Testis (tissue), 5 donors: ENCODE measurements at places on chromosomes 6 and 20.

GRCh38 chr20:24460712-24461111 is 8.7 kb upstream of the SYNDIG1 start:
- DNase-seq: no peak

DNA sequence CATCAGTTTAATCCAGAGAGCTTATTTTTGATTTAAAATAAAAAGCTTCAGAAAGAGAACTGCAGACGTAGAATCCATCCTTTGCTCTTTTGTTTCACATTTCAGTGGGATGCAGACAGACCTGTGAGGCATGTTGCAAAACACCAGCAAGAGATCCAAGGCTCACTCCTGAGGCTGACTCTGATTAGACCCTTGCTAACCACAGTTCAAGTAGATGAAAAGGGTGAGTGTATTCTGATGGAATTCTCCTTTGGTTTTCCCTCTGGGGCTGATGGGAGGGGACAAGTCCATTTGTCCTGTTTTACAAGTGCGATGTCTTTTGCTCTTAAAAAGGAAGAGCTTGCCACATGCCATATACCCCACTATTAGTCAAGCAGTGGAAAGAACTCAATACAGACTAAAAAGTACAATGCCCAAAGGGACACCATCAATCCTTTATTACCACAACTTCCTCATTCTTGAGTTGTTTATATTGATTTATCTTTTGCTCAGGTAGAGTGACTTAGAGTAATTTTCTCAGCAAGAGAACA is 772.7 kb downstream of the MAFB start:
- DNase-seq: no peak

DNA sequence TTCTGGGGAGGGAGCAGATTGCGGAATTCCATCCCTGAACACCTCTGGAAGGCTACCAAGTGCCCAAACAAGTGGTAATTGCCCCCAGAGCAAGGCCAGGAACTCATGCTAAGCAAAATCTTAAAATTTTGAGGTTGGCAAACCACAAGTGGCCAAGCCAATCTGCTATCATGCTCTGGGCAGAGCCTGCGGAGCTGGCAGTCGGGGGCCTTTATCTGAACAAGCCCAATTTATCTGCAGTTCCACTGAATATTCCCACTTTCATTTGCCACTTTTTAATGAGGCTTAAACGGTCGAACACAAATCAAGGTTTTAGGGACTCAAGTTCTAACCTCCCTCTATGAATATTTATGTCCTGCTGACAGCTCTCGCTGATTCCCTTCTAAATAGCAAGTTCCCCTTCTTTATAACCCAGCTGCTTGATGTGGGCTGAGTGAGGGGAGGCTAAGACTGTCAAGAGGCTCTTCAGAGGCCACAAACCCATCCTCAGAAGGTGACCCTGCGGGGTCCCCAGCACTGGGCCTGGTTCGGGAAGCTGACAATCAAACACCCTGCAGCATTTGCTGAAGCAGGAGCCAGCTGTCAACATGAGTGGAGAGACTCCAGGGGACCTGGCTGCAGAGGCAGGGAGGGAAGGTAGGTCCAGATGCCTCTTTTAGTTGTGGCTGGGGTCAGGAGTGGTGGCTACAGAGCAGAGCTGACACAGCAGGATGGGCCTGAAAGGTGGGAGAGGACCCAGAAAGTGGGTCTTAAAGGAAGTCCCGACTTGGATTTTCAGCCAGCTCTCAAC is 11.9 kb downstream of the CCDC167 start:
- DNase-seq: no peak

GRCh38 chr6:110095935-110096334 is 83.5 kb downstream of the WASF1 start:
- DNase-seq: no peak

DNA sequence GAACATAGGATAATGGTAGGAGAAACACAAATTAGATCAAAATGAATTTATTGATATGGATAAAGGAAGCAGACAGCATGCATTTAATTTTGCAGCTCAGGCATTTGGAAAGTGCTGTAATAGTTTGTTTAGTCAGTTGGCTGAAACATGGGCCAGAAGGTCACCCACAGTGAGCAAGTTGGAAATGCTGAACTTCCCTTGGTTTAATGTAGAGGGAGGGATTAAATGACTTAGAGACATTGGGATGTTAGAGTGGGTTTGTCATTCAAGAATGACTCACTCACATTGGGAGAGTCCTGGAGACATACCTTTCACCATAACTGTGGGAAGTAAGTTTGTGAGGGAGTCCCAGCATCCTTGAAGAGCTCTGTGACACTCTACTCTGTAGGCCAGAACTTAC is 231.5 kb upstream of the PLCB4 start:
- no peak for DNase-seq

DNA sequence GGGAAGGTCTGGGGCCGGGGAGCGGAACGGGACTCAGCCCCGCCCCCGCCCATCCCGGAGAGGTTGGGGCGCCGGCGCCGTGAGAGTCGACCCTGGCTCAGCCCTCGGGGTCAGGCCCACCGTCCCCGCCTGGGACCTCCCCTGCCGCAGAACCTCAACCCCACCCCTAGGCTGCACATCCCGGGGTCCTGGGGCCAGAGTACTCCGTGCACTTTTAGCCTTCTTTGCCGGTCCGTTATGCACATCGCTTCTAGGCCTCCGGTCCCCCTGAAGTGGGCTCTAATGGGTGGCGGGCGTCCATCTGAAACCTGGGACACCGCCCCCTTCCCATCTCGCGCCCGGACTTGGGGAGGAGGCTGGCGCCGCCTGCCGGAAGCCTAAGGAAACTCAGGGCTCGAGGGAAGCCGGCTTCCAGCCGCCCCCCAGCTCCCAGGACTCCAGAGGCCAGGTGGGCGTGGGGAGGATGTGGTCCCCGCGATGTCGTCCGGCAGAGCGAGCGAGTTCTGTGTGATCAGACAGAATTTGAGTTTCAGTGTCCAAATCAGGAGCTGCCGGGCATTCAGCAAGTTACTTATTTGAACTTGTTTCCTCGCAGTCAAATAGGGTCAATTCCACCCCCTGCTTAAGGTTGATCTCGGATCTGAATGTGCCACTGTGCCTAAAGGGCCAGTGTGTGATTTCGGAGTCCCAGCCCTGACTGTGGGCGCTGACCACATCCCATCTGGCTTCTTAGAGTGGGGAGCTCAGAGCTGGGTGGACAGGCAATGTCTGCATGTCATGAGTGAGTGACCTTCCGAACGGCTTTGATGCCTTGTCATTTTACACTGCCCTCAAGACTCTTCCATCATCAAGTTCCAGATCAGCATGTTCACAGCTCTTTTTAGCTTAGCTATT is 47.6 kb downstream of the CPXM1 start:
- DNase-seq: peak; percentile 59

- no peak for DNase-seq
Measured at GRCh38 chr20:20277894-20278335, 90.0 kb upstream of the INSM1 start.

- DNase-seq: no peak
Measured at GRCh38 chr20:13355941-13356486, 134.9 kb downstream of the ISM1 start.

DNA sequence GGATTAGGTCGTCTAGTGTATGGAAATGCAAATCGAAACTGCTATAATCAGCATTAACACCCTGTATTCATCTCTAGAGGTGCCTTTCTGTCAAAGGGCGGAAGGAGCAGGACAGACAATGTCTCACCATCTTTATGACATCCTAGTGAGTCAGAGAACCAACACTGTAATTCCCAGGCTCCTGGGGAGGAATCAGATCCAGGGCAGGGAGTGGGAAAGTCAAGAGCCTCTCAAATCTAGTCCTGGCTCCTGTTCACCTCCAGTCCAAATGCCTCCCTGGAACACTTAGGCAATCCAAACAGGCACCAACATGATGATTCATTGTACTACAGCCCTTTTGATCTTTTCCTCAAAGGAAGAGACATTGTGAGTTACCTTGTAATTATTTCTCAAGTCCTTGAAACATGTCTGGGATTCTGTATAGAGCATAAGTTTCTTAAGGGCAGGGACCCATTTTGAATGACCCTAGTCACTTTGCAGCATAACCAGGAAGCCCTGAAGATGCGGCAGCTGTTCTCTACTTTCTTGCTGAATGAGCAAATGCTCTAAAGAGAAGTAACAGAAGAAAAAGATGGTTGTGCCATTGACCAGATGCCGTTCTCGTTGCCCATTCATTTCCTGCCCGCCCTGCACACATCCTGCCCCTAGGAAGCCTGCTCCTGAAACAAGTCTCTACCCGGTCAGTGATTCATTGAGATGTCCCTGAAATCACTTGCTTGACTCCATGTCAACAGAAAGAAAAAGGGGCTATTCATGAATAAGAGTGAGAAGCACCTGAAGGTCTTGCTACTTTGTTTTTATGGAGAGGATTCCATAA is 112.8 kb upstream of the JARID2 start:
- no peak for DNase-seq

GRCh38 chr20:44811150-44811685 is 872 bp upstream of the RIMS4 start:
- DNase-seq: no peak

DNA sequence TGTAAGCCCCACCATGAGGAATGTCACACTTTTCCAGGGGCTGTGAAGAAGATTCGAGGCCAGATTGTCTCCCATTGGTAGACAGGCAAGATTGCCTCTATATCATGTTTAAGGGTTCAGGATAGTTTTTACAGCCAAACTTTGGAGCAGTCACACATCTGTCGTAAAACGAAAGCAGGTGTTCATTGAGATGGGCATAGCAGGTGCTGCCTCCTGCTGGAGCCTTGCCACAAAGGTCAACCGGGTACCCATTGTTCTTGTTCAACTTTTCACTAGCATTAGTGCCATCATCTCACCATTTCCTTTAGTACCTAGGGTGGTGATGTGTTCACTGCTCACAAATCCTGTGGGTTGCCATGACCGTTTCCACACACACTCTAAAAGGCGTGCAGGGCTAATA is 198.3 kb downstream of the HTR1B start:
- no peak for DNase-seq

DNA sequence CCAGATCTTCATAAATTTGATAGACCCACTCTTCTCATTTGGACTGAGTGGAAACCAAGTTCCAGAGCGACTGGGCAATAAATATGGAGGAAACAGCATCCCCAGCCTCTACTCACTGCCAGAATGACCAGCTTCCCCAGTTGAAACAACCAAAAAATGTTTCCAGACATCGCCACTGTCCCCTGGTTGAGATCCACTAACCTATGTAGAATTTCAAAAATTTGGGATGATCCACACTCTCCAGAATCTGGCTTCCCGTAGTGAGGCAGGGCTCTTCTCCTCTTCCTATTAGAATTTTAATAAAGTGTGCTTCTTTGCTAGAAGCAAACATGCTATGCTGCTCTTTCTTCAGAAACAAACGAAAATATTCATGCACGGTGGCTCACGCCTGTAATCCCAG is 287.0 kb upstream of the SUPT3H start:
- DNase-seq: no peak

GRCh38 chr20:46558511-46558959 is 8.1 kb upstream of the OCSTAMP start:
- peak; percentile 37 for DNase-seq

GRCh38 chr6:89050155-89050554 is 30.4 kb upstream of the PNRC1 start:
- DNase-seq: peak; percentile 61

DNA sequence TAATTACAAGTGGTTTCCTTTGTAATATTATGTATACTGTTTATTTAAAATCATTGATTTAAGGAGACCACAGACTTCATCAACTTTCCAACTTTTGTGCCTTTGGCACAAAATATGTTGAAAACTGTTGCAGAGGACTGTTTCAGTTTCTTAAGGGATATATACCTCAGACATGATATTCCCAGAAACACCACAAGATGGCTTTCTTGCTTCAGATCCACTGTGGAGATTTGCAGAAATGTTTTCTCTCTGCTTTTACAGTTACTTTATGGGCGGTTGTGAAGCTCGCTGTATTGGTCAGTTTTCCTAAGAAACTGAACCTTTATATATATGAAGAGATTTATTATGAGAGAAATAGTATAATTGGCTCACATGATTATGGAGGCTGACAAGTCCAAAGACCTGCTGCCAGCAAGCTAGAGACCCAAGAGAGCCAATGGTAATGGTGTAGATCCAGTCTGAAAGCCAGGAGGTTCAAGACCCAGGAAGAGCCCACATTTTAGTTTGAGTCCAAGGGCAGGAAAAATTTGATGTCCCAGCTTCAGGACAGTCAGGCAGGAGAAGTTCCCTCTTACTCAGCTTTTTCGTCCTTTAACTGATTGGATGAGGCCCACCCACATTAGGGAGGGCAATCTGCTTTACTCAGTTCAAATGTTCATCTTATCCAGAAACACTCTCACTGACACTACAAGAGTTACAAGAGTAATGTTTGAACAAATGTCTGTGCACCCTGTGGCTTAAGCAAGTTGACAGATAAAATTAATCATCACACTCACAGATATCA is 12.8 kb downstream of the ME1 start:
- no peak for DNase-seq

GRCh38 chr6:2748183-2748582 is 2.5 kb downstream of the MYLK4 start:
- no peak for DNase-seq

GRCh38 chr6:63609231-63609630 is 26.4 kb upstream of the PHF3 start:
- no peak for DNase-seq

DNA sequence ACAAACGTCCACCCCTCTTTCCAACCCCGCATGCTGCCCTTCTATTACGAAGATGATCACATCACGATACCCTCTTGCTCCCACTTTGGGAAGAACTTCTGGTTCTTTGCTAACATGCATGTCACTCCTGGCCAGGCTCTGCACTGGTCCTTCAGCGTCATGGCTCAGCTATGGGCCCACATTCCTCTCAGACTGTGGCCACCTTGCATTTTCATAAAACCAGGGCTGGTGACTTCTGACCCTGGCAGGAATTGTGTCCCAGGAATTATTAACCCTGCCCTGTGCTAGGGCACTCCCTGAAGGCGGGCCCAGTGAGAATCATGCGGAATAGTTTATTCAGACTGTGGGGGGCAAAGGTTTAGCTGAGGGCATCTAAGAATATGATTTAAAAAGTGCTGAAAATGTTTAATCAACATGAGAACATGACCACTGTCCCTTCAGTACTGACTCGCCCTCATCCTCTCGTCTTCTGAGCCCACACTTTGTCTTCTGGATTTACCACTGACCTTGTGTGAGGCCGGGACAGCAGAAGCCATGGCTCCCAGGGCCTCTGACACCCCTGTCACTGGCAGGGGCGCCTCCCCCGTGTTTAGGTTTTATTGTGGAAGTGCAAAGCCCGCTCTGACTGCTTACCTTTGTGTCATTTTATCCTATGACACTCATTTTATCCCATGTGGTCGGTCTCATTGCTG is 38.1 kb upstream of the THBS2 start:
- no peak for DNase-seq

DNA sequence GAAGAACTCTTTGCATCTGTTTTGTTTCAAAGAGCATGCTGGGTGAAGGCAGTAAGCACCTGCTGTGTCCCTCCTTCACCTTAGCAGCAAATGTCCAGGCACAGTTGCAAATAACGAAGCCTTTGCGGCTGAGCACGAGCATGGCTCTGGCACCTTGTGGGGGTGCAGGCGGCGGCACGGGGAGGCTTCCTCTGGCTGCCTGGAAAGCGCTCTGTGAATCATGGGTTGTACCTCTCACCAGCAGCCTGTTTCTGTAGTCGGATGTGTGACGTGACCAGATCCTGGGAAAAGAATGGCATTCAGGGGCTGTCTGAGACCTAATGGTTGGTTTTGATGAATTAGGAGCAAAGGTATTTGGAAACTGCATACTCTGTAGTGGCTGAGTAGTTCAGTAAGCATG is 144.8 kb downstream of the DTNBP1 start:
- no peak for DNase-seq
